Muscle of arm (tissue), 14 donors: ENCODE measurements at places on chromosomes 7 and 10. TPM values are rescaled to one million over a fixed set of nuclear protein-coding genes. Genes with fewer than 3 reads are reported as not detected.

DNA sequence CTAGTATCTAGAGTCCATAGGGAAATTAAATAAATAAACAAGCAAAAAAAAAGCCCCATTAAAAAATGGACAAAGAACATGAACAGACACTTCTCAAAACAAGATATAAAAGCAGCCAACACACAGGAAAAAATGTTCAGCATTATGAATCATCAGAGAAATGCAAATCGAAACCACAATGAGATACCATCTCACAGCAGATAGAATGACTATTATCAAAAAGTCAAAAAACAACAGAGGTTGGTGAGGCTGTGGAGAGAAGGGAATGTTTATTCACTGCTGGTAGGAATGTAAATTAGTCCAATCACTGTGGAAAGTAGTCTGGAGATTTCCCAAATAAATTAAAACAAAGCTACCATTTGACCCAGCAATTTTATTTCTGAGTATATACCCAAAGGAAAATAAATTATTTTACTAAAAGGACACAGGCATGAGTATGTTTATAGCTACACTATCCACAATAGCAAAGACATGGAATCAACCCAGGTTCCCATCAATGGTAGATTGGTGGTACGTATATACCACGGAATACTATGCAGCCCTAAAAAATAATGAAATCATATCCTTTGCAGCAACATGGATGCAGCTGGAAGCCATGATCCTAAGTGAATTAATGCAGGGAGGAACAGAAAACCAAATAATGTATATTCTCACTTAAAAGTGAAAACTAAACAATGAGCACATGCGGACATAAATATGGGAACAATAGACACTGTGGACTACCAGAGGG, 366.5 kb upstream of the SEMA3C start:
- no peak for DNase-seq

DNA sequence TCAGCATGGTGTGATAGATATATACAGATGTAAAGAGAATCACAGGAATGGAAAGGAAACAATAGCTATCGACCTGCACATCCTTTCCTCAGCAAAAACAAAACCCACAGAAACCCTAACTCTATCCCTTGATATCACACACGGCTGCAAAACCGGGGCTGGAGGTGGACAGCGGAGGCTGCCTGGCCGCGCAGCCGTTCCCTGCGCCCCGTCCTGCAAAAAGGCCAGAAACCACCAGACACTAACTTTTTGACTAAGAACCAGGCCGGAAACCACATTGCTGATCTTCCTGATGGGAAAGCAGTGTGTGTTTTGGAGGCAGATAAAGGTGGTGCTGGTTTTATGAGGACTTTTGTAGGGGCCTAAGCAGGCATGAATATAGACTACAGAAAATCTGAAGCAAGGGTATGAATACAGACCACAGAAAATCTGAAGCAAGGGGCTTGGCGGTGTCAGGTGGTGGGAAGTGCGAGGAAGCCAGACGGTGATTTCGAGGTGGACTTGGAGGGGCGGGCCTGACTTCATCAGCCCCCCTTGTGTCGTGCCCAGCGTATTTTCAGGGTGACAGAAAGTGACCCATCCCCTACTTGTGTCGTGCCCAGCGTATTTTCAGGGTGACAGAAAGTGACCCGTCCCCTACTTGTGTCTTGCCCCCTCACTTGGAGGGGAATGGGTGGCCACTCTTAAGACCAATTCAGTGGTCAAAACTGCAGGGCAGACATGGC, 123.3 kb downstream of the WDR37 start:
- DNase-seq, result no peak

The RPEL1 gene
- polyA plus RNA-seq, result not detected

The DPY19L1 gene
- not detected for polyA plus RNA-seq
